NCI-H2081 treated with DMSO at 0.1 percent for 48 hours (cell line): ENCODE measurements at places on chromosomes 12 and 14.
A peak's percentile ranks its signal among the peaks of the same experiment; 100 is the strongest.

DNA sequence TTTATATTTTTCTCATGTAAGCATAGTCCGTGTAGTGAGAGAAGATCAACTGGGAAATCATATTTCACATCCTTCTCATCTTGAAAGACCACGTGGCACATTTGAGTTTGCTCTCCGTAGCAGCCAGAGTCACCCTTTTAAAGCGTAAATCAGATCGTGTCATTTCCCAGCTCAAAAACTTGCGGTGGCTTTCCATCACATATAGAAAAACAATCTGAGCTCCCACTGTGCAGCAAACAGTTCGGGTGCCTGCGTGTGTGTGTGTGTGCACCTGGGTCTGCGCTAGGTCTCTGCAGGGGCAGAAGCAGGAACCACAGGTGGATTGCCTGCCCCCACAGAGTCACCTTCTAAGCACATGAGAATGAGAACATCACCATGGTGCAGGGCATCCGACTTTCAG lies 338.2 kb downstream of the TRHDE start:
- peak; percentile 63 for DNase-seq

GRCh38 chr14:76653875-76654572 lies 107.2 kb upstream of the VASH1 start:
- DNase-seq = no peak

DNA sequence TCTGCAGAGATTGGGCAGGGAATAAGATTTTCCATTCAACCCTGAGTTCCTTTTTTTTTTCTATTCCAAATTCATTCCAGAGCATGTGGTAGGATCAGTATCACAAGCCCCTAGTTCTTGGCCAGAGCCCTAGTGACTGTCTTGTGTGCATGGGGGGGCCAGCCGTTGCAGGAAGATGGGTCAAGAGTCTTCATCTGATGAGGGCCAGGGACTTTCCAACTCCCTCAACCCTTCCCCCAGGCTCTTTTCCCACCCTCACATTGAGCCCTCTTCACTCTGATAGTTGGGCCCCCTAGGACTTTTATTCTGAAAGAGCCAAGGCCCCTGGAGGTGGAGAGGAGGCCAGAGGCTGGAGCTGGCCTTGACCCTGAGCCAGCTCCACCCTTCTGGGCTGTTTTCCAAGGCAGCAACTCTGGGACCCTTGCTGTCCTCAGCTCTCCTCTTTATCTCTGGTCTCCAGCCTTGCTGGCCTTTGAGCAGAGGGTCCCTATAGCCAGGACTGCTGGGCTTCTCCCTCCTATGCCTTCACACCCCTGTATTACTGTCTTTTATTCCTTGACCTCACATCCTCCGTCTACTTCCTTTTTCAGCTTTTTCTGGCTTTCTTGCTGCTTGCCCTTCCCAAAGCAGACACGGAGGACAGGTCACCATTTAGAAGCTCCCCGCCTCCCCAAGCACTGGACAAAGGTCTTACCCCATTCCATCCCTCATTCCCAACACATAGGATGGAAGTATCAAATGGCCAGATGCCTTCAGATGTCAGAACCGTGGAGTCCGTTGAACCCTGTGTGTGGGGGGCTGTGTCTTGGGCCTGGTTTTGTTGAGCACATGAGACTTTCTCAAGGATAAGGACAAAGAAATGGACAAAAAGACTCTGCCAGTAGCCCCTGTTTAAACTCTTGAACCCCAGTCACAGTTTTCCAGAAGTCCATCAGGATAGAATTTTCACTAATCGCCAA lies 5.6 kb downstream of the RBP5 start:
- no peak for DNase-seq

- DNase-seq = no peak
These were observed 606 bp downstream of the EP400 start for GRCh38 chr12:131950182-131950913.

DNA sequence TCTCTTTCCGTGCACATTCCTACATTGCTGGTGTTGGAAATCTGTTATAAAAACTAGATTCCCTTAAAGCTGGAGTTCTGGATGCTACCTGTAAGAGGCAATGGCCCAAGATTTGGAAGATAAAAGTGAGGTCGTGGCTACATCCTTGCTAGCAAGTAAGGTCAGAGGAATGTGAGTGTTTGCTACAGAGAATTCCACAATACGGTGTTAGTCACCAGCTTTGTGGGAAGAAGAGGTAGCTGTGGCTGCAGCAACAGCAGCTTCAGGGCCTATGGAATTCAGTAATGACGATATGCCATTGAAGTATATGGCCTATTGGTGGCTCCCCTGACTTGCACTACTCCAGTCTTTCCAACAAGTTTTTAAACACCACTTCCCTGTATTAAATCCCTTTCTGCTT lies 227.7 kb upstream of the TMEM260 start:
- no peak for DNase-seq

DNA sequence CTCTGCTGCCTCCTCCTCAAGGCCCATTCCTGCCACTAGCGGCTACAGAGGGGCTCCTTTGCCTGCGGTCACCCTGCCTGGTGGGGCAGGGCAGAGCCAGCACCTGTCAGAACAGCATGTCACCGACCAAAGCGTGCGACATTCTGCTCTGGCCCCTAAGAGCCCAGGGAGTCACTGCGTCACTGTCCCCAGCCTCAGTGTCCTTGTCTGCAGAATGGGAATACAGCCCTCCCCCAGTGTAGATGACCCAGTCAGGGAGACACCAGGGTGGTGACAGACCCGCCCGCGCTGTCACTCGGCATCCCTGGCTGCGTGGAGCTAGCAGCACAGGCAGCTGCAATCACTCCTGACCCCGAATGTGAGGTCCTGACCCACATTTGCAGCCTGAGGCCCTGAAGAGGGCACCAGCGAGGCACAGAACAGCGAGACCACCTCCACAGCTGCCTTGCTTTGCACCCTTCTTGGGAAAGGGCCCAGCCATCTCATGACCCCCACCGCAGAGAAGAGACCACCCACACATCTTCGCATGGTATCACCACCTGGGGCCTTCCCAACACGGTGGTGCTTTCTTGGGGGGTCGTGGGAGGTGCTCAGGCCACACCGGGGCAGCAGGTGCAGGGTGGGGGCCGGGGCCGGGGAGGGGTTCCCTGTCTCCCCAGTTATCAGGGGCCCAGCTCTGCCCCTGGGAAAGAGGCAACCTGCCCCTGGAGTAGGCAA lies 2.5 kb downstream of the AHNAK2 start:
- no peak for DNase-seq

- DNase-seq = peak; percentile 53
These were observed at the start of gene FOXG1 for GRCh38 chr14:28766469-28766955. Gene FOXG1, plus strand, starts transcription at chr14:28766787. Its CDS starts 493 bp downstream, at chr14:28767280.

GRCh38 chr12:26845057-26845666 lies 12.2 kb upstream of the ITPR2 start:
- DNase-seq = no peak

DNA sequence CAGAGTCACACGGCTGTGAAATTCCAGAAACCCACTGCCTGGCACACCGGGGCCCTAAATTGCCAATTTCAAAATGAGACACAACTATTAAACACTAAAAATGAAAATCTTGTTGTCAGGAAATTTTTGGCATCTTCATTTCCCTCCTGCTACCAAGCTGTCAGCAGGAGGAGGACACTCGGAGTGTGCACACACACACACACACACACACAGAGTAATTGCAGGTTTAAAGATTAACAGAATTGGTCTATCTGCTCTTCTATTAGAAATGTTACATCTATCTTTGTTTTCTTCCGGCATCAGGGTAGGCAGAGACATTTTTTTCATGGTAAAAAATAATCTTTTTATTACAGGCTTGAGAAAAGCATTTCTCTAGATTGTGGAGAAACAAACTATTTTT lies 314.2 kb downstream of the EGLN3 start:
- no peak for DNase-seq

GRCh38 chr12:132357623-132358186 lies 28.3 kb upstream of the GALNT9 start:
- DNase-seq = no peak

GRCh38 chr12:49662998-49663843 lies 39.9 kb downstream of the PRPF40B start:
- no peak for DNase-seq

DNA sequence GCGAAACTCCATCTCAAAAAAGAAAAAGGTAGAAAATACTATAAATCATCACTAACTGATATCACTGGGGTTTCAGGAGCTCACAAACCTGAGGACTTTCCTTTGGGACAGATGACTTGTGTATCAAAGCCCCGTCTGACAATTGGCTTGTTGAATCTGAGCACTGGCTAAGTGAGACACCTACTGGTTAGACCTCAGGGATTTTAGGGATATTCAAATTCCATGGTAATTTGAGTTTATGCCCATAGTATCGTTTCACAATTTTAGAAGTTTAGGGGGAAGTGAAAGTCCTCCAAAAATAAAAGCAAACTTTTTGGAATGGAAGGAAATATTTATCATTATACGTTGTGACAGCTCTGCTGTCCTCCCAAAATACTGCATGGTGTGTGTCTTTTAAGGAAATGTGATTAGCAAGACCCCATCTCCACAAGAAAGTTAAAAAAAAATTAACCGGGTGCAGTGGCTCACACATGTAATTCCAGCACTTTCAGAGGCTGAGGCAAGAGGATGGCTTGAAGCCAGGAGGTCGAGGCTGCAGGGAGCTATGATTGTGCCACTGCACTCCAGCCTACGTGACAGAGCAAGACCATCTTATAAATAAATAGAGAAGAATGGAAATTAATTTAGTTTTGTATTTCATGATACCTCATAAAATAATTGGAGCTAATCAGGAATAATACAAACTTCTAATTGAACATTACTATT lies 49.2 kb downstream of the FBXL14 start:
- DNase-seq = no peak

DNA sequence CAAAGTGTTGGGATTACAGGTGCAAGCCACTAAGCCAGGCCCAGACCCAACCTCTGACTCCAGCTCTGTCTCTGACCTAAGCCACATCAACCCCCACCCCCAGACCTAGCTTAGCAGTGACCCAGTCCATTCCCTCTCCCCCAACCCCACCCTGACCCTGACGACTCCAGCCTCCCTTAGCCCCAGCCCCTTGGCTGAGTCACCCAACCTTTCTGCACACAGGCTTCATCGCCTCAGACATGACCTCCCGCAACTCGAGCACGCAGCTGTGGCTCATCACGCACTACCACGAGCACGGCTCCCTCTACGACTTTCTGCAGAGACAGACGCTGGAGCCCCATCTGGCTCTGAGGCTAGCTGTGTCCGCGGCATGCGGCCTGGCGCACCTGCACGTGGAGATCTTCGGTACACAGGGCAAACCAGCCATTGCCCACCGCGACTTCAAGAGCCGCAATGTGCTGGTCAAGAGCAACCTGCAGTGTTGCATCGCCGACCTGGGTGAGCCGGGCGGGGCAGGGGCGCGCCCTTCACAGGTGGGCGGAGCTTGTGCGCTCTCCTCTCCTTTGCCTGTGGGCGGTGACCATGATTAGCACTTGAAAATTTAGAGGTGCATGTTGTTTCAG lies 7.8 kb downstream of the ACVRL1 start:
- no peak for DNase-seq

DNA sequence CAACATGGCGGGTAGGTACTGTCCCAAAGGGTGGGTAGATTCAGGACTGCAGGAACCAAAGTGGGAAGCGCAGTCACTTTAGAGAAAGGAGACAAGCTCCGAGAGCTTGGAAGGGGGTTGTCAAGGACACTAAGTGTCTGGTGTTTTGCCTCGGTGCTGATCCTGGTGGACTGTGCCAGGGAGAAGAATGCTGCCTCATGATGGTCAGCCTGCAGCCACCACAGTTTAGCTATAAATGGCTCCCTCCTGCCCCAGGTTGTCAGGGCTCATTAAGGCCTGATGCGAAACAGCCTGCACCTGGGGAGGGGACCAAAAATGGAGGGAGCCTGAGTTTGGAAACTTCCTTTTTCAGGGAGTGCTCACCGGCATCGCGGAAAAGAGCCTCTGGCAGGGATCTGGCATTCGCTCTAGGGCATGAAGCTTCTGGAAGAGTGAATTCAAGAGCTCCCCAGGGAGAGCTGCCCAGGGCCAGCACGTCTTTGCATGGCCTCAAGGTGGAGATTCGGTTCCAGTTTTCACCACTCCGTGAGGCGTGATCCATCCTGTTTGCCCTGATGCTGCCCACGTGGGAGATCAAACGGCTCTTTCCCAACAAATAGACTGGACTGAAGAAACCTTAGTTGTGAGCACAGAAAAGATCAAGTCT lies 164.0 kb downstream of the FOXN3 start:
- DNase-seq = no peak

- DNase-seq = no peak
These were observed 771 bp downstream of the DAAM1 start for GRCh38 chr14:59189091-59189785.

GRCh38 chr14:21846227-21846885 lies 172.7 kb upstream of the OR4E1 start:
- no peak for DNase-seq

DNA sequence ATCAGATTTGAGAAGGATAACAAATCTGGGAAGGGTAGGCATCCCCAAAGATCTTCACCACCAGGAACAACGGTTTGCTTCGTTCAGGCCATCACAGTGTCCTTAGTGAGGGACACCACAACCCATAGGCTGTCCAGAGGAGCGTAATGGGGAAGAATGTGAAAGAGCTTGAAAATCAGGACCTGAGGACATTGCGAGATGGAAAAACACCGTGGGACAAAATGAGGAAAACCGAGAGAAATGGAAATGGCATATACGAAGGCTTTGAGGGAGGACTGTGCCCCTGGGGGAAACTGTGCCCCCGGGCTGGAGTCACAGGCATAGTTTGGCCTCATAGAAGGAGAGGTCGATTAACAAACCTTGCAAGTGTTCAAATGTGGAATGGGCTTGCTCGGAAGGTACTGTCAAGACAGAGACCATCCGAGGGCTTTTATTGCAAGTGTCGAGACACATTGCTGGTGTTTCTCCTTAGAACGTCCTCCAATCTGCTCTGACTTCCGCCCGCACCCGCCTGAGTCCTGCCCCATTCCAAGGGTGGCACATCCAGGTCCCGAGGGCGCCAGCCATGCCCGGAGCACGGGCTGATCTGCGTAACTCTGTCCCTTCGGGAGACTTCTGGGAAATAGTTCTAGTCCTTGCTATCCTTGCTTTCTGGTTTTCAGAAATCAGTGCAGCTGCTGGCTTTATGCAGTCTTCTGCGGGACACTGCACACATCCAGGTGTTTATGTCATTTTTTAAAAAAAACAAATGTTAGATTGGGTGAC lies 885 bp upstream of the PALS1 start:
- DNase-seq = no peak

- DNase-seq = peak; percentile 66
These were observed 105.1 kb downstream of the SCARB1 start for GRCh38 chr12:124758266-124759220.

- DNase-seq = no peak
These were observed 23.2 kb upstream of the MAGOHB start for GRCh38 chr12:10636611-10637010.

- no peak for DNase-seq
These were observed 12.0 kb upstream of the RNU6-7 start for GRCh38 chr14:32189811-32190210.
